NCI-H1092 treated with DMSO at 0.1 percent for 48 hours (cell line): ENCODE measurements at places on chromosomes 3 and 15.

DNA sequence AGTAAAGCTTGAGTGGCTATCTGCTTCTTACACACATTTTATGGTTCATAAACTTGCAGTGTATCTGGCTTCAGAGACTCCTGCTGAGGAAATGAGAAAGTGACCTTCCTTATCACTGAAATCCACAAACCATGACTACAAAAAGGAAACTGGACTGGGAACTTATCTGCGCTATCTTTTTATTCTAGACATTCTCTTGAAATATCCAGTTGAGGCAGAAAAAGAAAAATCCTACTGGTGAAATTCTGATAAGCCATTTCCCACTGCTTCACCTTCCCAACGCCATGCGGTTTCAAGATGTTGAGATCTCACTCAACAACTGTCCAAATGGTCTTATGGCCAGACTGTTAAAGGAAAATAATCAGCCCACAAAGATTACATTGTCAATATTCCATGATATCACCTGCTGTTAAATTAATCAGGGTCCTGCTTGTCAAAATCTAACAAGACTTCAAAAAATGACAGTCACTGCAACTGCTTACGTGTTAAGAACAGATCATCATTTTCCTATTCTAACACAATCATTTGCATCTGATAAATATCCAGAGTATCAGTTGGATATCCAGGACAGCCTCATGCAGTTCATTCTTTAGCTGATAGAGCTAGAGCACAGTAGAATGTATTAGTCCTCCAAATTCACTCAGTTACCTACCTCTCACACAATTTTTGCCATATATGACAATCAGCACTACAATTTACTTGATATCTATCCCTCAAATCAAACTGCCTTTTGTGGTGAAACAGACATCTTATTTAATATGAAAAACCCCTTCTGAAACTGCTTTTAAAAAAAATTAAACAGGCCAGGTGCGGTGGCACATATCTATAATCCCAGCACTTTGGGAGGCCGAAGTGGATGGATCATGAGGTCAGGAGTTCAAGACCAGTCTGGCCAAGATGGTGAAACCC, 538.1 kb downstream of the MAGI1 start:
- DNase-seq: no peak

DNA sequence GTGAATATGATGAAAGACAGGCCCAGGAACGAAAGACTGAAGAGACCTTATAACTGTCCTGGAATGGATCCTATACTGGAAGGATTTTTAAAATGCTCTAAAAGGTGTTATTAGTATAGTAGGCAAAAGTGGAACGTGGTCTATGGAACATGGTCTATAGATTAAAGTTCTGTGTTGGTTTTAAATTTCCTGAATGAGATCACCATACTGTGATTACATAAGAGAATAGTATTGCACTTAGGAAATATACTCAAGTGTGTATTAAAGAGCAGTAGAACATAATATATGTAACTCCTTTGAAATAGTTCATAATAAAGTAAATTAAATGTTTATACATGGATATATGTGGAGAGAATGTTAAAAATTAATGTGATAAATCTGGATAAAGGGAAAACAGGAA, 68.2 kb downstream of the SPRED1 start:
- no peak for DNase-seq

GRCh38 chr3:72536206-72536877, 311.9 kb downstream of the SHQ1 start:
- no peak for DNase-seq

DNA sequence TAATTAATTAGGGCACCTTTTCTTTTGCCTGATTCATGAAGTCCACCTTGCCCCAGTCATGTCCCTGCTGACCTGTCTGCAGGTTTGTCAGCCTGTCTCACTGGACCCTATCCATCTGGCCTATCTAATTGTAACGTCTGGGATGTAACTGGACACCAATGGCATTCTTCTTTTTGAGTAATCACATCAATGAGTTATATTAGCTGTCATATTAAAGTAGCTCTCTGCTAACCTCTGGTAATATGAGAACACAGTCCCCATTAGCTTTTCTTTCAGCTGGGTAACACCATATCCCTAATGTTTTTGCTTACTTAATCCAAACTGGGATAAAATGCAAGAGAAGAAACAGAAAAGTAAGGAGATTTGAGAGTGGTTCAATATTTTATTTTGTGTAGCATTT, 166.2 kb upstream of the VEPH1 start:
- no peak for DNase-seq

DNA sequence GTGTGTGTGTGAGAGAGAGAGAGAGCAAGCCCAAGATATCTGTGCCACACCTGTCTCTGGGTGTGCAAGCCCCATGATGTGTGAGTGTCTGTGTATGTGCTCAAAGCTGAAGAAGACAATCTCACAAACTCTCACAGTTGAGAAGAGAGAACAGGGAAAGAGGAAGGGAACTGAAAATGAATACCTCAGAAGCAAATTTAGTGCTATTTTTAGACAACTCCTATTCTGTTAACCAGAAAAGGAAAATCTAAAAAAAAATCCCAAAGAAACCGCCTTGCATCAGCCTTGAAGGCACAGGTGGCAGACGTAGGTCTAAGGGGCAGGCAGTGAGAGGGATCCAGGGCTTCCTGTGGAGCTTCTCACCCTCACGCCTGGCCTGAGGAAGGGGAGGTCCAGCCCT, 47.8 kb downstream of the ATP2B2 start:
- no peak for DNase-seq

GRCh38 chr3:102225407-102226132, 209.2 kb upstream of the ZPLD1 start:
- DNase-seq: peak; percentile 52

- no peak for DNase-seq
Measured at GRCh38 chr3:14879211-14879874, 60.6 kb downstream of the FGD5 start.

GRCh38 chr15:38176691-38177090, 75.9 kb upstream of the SPRED1 start:
- DNase-seq: no peak
